ENCODE measurements at places on chromosomes 1 and 21.
A peak's percentile ranks its signal among the peaks of the same experiment; 100 is the strongest.

- DNase-seq: peak; percentile 64
Measured at GRCh38 chr1:54310439-54311328, 95.5 kb downstream of the SSBP3 start.

DNA sequence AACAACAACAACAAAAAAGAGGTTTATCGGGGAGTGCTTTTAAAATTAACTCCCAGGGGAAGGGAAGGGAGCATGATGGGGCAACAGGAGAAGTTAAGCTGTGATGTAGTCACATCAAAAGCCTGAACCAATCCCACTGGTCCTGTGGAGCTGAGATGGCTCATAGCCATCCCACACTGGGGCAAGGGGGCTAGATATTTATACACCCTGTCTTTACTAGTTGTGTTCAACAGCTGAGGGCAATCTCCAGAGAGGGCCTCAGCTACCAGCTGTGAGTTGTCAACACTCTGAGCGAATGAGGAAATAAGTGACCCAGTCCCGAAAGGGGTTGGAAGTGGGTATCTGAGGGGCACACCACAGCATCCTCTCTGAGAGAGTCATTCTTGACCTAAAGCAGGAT is 31.0 kb upstream of the CREG1 start:
- no peak for DNase-seq

GRCh38 chr1:21368515-21369289 is 71.2 kb upstream of the NBPF3 start:
- DNase-seq: peak; percentile 87

DNA sequence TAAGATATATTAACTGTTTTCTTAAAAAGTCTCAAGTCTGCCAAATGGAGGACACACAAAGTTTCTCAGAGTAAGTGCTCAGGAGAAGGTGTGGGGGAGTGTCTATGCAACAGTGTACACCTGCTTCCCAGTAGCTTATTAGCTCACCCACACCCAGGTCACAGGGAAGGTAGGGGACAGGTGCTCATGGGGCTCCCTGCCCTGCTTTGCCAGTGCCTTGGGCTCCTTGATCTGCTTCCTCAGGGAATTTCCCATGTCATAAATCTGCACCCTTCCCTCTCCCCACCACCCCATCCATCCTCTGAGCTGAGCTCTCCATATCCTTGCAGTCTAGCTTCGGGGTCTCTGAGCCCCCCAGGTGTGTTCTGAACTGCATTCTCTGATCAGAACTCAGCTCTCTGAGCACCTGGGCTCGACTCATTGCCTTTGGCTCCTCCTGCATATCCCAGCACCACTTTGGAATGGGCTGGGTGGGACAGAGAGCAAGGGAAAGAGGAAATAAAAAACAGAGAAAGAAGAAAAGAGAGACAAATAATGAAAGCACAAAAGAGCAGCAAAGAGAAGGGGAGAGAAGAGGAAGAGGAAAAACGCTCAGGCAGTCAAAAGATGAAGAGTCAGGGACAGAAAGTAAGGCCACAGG is 87.0 kb upstream of the ATP1B1 start:
- DNase-seq: no peak

DNA sequence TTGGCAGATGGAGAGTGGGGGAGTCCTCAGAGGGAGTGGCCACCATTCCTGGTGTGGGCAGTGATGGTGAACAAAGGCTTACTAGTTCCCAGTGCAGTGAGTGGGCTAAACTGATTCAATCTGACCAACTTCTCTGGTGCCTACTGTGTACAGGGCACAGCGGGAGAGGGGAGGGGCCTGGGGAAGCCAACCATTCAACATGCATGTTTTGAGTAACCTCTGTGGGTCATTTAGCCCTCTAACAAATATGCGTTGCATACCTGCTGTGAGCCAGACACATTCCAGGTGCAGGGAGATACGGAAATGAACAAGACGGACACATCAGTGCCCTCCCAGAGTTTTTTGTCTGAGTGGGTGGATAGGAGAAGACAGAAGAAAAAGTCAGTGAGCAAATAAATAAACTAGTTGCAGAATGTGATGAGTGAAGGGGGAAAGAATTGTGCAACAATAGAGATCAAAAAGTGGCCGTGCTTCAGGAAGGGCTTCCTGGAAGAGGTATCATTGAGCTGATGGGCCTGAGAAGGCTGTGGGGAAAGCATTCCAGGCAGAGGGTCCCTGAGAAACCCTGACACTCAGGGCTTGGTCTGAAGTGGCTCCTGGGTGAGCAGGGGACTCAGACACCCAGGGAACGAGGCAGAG is 78.8 kb downstream of the EPHB2 start:
- no peak for DNase-seq

GRCh38 chr1:157030728-157031127 is 14.8 kb downstream of the ARHGEF11 start:
- no peak for DNase-seq

DNA sequence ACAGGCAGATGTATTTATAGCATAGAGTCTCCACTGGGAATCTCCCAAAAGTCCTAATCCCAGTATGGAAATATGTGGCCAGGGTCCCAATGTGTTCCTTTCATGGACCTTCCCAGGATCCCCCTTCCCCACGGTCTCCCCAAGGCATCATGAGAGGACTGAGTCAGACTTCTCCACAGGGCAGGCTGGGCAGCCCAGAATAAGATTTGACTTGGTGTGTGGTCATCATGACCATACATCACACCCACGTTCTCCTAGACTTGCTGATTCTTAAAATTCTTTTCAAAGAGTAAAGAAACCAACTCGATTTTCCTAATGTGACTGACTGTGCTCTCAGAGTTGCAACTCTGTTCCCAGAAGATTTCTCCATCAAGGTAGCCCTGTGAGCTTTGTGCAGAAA is 93.9 kb upstream of the CD34 start:
- DNase-seq: peak; percentile 75

GRCh38 chr1:119859647-119860046 is 36.7 kb downstream of the ADAM30 start:
- DNase-seq: peak; percentile 78

DNA sequence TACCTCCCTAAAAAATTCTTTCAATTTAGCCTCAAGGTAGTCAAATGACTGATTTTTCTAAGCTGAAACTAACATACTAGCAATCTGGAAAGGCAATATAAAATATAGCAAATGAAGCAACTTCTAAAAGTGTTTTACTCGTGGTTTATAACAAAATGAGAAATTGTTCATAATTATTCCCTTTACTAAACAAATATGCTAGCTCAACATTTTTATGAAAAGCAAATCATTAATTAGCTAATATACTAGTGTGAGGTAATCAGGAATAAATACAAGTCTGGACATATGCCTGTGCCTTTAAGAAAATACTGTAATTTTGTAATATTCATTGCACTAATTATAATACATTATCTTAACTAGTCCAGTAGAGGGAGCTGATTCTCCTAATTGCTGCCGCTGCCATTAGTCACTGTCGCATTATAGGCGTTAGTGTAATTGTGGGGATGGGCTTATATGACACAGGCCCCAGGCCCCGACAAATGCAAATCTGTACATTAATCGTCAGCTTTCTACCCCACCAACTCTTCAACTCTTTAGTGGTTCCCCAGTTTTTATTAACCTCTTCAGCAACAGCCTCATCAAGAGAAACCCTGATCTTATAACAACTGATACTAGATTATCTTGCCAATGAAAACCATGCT is 160.9 kb downstream of the GABPA start:
- DNase-seq: peak; percentile 59

GRCh38 chr21:25961042-25961441 is 209.5 kb downstream of the APP start:
- DNase-seq: no peak

GRCh38 chr1:230167419-230167852 is 100.4 kb downstream of the GALNT2 start:
- peak; percentile 29 for DNase-seq

DNA sequence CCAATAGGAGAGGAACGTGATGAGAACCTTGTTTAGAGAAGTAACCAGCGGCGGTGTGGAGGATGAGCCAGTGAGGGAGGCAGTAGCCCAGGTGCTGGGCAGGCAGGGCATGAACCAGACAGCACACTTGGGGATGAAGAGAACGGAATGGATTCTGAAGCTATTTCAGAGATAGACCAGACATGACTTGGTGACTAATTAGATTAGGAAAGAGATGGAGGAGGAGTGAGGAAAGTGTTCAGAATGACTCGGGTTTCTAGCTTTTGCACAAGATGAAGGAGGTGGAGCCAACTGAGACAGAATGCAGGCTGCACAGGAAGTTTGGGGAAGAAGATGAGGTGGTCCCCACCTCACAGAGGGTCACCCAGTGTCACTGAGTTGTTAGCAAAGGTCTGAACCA is 5.1 kb downstream of the PEF1 start:
- peak; percentile 78 for DNase-seq

DNA sequence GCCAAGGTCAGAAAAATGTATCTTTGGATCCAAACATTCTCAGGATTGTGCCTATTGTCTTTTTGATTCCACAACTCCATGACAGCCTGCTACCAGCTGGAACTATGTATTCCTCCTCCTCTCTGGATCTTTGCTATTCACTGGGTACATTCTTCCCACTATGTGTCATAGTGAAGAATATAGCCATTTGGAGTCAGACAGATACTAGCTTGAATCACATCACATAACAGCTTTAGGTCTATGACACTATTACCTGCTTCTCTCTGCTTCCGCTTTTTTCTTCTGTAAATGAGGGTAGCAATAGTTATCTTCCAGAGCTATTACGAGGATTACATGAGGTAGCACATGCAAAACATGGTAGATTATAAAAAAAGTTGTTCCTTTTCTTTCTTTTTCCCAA is 5.4 kb upstream of the EXO1 start:
- DNase-seq: peak; percentile 52

DNA sequence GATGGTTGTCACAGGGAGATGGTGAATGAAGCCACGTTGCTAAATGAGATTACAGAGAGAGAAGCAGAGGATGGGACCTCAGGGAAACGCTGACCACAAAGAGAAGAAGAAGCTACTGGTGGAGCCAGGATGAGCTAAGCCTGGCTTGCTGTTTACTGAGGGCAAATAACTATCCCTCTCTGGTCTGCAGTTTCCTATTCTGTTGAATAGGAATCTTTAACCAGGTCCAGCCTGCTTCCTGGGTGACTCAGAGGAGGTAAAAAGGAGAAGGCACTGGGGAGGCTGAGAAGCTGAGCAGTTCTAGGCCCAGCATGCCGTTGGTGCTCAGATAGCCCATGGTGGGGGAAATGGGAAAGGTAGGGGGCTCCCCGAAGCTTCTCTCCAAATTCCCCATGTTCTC is 29.6 kb downstream of the DMBX1 start:
- no peak for DNase-seq

DNA sequence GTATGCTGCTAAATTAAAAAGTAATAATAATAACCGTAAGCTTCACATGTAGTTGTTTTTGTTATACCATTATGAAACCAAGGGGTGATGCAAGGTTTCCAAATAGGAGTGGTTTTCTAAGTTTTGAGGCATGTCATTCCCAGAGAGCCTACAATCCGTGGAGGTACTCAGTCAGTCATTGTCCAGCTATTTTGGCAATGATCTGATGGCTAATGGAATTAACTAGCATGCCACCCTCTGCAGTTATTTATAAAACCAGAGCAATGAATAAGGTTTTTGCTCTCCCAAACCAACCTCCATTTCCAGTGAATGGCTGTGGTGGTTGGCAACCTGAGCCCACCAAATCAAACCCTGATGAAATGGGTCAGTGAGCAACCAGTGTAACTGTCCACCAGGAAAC is 106.4 kb downstream of the TBX15 start:
- DNase-seq: no peak

DNA sequence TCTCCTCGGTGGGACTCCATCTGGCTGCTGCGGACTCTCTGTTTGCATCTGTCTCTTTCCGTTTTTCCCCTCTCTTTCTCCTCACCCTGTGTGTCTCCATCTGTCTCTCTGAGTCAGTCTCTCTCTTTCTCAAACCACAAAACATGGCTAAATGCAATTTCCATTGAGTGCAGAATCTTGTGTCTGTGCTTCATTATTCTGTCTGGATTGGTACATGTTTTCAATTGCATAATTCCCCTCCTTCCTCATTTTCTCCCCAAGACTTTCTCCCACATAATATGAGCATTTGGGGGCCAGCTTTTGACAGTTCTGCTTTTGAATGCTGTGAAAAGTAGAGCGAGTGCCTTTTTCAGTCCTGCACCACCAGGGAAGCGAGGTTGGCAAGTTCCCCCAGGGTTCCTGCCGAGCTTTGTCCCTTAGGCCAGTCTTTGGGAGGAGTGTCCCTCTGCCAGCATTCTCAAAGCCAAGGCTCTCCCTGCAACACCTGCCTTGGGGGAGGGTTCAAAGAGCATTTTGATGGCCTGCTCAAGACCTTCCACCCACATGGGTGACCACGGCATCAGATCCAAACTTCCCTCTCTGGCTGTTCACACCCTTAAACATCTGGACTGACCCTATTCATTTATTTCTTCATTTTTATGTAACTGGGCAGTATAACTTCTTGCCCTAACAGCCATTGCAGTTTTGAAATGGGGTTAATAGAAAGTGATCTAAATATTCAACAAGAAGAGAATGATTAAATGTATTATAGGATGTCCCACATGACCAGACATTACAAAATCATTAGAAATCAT is 32.8 kb upstream of the SCMH1 start:
- peak; percentile 32 for DNase-seq

GRCh38 chr21:21324297-21324696 is 326.1 kb downstream of the NCAM2 start:
- no peak for DNase-seq

GRCh38 chr1:41278076-41278475 is 36.0 kb upstream of the SCMH1 start:
- no peak for DNase-seq

DNA sequence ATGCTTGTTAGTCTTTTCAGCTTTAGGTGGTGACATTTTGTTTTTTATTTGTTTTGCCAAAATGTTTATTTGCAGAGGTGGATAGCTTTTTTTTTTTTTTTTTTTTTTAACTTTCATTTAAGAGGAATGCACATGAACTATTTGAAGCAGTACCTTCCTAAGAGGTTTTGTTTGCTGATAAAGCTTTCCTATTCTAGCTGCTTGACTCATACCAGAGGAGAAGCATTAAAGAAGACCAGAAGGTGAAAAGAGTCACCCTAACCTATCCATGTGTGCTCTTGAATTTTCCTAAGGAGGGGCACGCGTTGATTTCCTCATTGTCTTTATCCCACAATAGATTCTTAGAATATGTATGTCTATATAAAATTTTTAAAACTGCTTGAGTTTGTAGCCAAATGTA is 57.7 kb downstream of the PRDM2 start:
- DNase-seq: no peak

GRCh38 chr1:75133750-75134646 is at the start of gene LHX8:
Gene LHX8, plus strand, starts transcription at chr1:75134388. Its CDS starts 2,227 bp downstream, at chr1:75136615.
- DNase-seq: no peak

DNA sequence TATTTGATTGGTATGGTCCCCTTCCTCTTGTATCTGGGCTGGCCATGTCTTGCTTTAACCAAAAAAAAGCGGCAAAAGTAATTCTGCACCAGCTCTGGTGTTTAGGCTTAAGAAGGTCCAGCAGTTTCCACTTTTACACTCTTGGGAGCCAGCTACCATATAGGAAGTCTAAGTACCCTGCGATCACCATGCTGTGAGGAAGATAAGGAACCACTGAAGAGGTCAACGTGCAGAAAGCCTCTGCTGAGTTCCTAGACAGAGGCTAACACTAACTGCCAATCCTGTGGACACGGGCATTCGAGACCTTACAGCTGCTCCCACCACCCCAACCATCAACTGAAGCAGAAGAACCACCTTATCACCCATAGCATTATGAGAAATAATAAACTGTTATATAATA is 331.4 kb downstream of the VAV3 start:
- DNase-seq: no peak
